ENCODE measurements at places on chromosomes 3 and 15.

DNA sequence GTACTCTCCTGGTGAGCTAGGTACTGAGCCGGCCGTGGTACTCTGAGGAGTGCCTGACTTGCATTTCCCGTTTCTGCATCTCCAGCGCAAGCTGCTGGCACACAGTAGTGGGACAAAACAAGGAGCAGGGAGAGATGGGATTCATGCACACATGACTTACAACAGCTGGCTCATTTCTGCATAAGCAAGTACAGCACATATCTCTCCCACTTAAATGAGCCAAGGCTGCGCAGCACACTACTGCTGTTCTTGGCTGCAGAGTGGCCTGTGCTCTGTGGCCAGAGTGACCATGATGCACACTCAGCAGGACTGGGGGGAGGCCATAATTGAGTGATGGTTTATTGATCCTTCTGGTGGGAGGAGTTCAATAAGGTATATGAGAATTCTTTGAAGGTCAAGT is 59.2 kb upstream of the ABHD17C start:
- no peak for DNase-seq

DNA sequence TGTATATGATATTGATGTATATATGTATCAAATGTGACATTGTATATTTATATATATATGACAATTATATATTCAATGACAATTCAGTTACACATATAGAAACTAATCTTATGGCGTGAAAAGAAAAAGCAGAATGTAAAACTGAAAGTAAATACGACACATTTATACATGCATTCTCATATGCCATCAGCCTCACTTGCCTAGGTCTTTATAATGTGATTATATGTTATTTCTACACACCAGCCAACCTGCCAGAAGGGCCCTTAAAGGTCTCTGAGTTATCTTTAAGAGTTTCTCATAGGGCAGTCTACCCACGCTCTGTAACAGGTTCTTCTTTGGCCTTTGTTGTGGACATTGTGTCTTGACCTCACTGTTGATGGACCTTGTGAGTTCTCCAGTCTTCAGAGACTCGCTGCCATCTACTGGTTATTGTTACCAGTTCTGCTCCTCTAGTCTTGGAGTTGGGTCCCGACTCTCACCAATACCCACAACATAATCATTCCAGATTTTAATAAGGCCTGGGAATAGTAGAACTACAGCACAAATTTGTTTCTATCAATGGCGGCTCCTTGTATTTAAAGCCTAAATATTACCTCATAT is 371.5 kb upstream of the GOLIM4 start:
- no peak for DNase-seq

- DNase-seq: no peak
These were observed 334.2 kb downstream of the PYDC2 start for GRCh38 chr3:191795196-191795595.

DNA sequence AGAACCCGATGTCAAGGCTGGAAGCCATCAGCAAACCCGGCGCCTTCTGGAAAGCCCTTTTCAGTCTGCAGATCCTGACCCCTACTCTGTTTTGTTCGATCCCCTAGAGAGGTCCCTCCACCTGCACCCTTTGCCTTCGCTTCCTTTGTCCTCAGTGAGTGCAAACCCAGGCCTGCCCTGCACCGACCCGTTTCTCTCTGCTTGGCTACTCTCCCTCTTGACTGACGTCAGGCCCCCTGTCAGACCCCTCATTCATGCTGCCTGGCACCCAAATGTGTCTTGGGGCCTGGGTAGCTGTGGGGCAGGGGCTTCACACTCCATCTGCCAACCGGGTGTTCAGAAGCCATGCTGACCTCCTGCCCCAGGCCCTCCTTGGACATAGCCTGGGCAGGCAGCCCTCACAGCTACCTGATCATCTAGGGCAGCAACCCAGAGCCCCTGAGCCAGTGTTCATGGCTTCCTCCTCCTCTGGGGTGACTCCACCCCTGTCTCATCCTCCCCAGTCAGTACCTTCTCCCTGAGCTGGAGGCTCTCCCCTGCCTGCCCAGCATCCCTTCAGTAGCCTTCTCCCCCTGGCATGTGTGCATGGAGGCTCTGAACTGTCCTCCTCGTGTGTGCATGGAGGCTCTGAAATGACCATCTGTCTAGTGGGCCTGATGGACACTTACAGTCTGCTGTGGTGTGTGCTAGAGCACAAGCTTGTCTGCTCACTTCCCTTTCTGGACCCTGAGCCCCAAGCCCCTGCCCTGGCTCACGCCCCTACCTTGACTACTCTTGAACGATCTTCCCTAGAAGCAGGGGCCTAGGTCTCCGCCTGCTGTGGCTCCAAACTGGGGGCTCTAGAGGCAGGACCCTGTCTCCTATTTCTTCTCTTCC is 69.4 kb downstream of the EXOG start:
- no peak for DNase-seq

- peak; percentile 95 for DNase-seq
These were observed 1.4 kb downstream of the CEMIP start for GRCh38 chr15:80780416-80781221.

GRCh38 chr15:58856086-58856485 is 77.4 kb downstream of the SLTM start:
- DNase-seq: no peak

DNA sequence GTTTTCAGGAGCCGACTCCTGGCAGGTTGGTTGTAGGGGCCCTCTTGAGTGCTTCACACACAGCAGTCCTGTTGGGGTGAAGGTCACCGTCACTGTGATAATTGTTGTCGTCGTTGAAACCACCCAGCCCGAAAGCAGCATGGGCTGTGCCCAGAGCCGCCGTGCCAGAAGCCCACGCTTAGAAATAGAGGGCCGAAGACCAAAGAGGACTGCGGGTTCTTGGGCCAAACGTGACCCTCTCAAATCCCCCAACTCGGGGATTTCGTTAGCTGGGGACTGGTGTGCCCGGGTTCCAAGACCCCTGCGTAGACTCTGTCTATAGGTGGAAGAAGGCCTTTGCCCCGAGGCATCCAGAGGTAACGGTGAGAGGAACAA is 7.5 kb upstream of the ADAMTS17 start:
- DNase-seq: no peak

- DNase-seq: no peak
These were observed 63.2 kb upstream of the TNFSF10 start for GRCh38 chr3:172586436-172586835.

Measured in nephron progenitor cell (in vitro differentiated cells).